ENCODE measurements at places on chromosomes 1 and 21. TPM values are rescaled to one million over a fixed set of nuclear protein-coding genes. Genes with fewer than 3 reads are reported as not detected.

- no peak for DNase-seq
Measured at GRCh38 chr1:12475101-12475500, 142.9 kb downstream of the DHRS3 start.

- DNase-seq, result no peak
Measured at GRCh38 chr21:32427958-32428623, 15.6 kb downstream of the EVA1C start.

GRCh38 chr1:198556971-198557370 lies 16.5 kb upstream of the ATP6V1G3 start:
- DNase-seq, result no peak

DNA sequence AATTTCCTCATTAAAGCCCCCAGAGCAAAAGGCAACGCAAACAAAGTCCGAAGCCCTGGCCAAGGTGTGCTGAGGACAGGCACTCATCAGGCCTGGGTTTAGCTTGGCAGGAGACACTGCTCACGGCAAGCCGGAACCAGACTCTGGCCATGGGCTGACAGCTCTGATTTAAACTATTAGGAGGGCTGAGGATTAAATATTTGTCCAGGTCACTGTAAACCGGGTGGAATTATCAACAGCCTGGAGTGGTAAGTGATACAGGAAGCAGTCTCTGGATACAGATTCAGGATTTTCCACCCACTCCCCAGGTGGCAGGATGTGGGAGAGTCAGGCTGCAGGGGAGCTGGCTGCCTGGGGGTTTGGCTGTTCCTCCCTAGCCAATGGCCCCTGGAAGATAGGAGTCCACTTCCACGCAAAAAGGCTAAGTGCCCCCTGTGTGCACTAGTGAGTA lies 42.4 kb downstream of the SLC66A1 start:
- no peak for DNase-seq

GRCh38 chr1:227886993-227887696 lies 60.6 kb downstream of the WNT9A start:
- DNase-seq, result no peak

DNA sequence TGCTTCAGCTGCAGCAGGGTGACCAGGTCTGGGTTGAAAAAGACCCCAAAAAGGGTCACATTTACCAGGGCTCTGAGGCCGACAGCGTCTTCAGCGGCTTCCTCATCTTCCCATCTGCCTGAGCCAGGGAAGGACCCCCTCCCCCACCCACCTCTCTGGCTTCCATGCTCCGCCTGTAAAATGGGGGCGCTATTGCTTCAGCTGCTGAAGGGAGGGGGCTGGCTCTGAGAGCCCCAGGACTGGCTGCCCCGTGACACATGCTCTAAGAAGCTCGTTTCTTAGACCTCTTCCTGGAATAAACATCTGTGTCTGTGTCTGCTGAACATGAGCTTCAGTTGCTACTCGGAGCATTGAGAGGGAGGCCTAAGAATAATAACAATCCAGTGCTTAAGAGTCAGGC lies 2.9 kb downstream of the C1QA start:
- DNase-seq, result no peak

GRCh38 chr1:156892190-156893047 lies 1.1 kb upstream of the PEAR1 start:
- DNase-seq, result peak; percentile 56

GRCh38 chr1:107933736-107934135 lies 31.2 kb downstream of the VAV3 start:
- DNase-seq, result no peak

DNA sequence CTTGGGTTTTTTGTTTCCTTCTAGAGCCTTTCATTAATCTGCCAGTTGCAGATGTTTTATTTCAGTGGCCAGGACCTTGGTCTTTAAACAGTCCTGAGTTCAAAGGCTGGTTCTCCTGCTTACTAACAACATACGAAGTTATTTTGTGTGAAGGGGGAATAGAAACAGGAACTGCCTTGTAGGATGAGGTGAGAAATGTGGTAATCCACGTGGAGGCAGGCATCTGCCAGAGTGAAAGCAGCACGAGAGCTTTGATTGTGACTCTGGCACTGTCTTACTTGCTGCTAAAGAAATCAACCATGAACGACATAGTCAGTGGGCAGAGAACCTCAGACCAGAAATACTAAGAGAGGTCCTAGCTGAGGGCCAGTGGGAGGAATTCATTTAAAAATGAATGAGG lies 30.4 kb downstream of the TMEM63A start:
- DNase-seq, result no peak

DNA sequence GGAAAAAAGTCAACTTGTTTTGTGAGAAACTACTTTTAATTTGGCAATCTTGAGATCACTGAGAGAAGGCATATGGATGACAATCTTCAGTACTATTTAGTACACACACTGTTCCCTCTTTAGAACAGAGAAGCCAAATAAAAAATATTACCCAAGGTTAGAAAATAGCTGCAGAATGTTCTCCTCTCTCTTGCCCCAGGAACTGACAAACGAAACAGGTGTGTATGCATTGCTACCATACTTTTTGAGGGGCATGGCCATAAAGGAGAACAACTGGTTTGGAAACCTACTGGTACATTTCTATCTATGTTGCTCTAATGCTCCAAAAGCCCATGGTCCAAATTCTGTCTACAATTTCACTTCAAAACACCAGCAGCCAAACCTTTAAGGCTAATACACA lies 5.7 kb downstream of the TOR1AIP2 start:
- DNase-seq, result no peak

DNA sequence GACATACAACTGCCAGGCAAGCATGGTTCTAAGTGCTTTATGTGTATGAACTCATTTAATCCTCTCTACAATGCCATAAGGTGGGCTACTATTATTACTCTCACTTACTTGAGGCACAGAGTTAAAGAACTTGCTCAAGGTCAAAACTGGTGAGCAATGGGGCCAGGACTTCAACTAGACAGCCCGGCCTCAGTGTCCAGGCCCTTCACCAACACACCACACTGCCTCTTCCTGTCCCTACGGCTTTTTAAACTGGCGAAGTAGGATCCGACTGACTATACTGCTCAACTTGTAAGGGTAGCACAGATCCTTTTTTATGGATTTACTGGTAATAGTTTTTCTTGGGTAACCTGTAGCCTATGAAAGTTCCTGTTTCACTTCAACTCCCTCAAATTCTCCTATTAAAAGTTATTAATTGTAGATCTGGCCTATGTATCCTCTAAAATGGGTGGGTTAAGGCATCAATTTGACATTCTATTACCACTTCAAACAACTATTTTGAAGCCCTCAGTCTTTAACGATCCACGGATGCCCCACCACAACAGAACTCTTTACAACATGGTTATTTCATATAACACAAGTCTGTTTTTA lies 4.3 kb downstream of the ERRFI1 start:
- no peak for DNase-seq

GRCh38 chr1:112877750-112878149 lies 78.2 kb downstream of the SLC16A1 start:
- no peak for DNase-seq

- DNase-seq, result no peak
Measured at GRCh38 chr1:62903522-62903921, 119.6 kb downstream of the ATG4C start.

- DNase-seq, result no peak
Measured at GRCh38 chr1:220149742-220150141, 55.8 kb downstream of the IARS2 start.

DNA sequence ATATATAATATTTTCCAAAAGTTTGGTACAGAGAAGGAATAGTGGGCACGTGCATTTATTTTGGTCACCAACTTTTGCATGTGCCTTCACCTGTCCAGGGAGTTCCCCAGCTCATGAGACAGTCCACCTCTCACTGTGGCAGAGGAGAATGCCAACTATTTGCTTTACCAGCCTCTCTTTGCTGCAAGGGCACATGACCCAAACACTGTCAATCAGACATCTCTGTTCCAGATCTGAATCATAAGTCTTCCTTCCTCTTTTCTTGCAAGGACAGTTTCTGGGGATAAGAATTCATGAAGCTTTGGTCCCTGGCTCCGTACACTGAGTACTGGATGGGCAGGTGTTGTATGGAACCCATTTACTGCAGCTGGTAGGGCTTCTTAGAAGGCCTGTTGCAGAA lies 38.6 kb downstream of the C1orf87 start:
- DNase-seq, result no peak

- DNase-seq, result no peak
Measured at GRCh38 chr1:70140894-70141293, 64.5 kb downstream of the LRRC40 start.

DNA sequence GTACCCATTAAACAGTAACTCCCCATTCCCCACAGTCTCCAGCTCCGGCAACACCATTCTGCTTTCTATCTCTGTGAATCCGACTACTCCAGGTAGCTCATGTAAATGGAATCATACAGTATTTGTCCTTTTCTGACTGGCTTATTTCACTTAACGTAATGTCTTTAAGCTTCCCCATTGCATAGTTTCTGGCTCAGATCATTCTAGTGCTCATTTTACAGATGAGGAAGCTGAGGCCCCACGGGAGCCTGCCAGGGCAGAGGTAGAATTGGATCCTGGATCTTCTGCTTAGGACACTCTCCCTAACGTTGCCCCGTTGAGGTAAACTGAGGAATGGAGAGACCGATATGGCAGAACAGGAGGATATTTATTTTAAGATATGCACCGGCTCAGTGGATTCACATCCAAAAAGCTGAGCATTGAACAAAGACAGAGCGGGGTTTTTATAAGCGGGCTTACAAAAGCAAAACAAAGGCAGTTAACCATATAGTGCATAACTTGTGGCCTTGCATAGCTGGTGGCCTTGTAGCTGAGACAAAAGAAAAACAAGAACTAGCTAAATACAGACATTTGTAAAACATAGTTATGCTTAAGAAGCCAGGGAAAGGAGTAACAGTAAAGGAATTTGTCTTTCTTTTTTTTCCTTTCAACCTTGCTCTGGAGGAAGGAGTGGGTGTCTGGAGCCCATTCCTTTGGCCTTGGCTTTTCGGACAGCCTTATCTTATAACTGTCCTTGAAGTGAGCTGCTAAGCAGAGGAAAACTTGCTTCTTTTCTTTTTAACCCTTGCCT lies 15.3 kb upstream of the KLHDC8A start:
- no peak for DNase-seq

GRCh38 chr1:91732291-91733107 lies 153.5 kb downstream of the TGFBR3 start:
- no peak for DNase-seq

DNA sequence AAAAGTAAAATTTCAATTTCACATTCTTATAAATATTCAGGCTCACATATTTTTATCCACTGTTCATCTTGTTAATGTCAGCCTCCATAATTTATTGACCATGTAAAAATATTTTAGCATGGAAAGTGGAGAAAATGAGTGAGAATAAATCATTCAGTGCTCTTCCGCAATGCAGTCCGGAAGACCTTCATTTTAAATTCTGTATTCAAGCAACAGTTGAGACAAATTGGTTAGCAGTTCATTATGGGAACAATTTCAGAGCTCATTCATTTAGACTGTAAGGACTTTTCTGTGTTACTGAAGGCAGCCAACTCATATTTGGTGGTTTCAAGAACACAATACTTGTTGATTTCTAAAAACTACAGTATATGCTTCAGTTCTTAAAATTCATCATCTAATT lies 97.8 kb downstream of the TYW3 start:
- no peak for DNase-seq

- DNase-seq, result no peak
Measured at GRCh38 chr21:37208741-37209225, 58.4 kb downstream of the VPS26C start.

DNA sequence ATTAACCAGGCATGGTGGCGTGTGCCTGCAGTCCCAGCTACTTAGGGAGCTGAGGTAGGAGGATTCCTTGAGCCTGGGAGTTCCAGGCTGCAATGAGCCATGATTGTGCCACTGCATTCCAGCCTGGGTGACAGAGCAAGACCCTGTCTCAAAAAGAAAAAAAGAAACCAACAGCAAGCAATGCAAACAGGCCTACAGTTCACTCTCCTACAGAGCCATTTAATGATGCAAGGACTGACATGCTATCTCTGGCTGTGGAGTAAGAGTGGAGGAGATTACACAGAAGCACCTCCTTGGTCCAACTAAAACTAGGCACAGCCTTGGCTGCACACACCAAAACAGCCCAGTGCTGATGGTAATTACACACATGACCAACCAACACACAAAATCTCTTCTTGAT lies 127.5 kb upstream of the SOD1 start:
- DNase-seq, result no peak

DNA sequence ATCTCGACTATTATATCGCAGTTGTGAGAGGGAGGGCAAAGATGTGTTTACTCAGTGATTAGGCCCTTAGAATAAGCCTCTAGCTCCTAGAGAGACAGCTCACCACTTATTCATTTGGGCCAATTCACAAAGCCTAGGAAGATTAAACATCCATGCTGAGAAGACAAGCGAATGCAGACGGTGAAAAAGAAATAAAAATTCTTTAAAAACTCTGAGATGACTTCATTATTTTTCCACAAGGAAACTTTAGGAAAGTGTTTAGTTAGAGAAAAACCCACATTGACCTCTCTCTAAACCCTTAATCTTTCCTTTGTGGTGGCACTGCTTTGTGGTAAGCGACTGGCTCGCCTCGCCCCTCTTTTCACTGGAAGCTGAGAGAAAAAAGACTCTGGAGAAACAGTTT lies 146.8 kb upstream of the DMRTA2 start:
- no peak for DNase-seq

GRCh38 chr1:232211149-232211548 lies 418.8 kb downstream of the SIPA1L2 start:
- DNase-seq, result no peak

DNA sequence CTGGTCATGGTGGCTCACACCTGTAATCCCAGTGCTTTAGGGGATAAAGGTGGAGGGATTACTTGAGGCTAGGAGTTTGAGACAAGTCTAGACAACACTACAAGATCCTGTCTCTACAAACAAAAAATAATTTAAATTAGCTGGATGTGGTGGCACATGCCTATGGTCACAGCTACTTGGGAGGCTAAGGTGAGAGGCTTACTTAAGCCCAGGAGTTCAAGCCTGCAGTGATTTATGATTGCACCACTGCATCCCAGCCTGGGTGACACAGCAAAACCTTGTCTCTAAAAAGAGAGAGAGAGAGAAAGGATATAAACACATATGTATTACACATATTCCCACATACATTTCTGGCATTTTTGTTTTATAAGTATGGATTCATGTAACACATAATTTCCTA lies 325.2 kb downstream of the DUSP10 start:
- DNase-seq, result no peak

DNA sequence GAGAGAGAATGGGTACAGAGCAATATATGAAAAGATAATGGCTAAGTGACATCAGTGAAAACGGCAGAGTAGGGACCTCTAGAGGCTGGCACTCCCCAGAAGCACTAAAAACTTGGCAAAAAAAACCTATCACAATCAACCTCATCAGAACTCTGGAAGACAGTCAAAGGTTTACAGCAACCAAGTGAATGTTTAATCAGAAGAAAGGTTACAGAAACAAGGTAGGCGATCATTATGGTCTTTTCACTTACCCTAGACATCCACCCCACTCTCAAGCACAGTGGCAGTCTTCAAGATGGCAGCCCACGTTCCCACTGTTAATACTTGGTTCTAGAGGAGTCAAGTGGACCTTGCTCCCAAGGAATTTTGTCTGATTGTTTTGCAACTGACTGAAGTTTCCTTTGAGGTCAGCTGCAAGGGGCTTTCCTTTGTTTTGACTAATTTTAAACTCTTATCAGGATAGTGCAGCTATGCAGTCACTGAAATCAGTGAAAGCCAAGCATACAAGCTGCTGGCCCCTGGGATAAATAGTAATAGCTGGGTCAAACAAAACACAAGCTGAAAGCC lies 7.2 kb downstream of the KIFAP3 start:
- no peak for DNase-seq

The SLC9C2 gene
- 8.3 TPM for total RNA-seq

The TMPRSS3 gene
- not detected for total RNA-seq

The L1TD1 gene
- not detected for total RNA-seq

The EPRS1 gene
- total RNA-seq, result 174 TPM

The GPR25 gene
- total RNA-seq, result not detected

The VASH2 gene
- 35.9 TPM for total RNA-seq

The JAM2 gene
- total RNA-seq, result 22.3 TPM

Measured in occipital lobe (tissue), 3 donors.